Fibroblast of upper back skin (primary cell): ENCODE measurements at places on chromosomes 3 and 15.

GRCh38 chr3:24254649-24255048 is 240.0 kb downstream of the THRB start:
- peak; percentile 97 for DNase-seq

- no peak for DNase-seq
Observed at GRCh38 chr3:27509376-27509775, 25.2 kb upstream of the SLC4A7 start.

GRCh38 chr3:124315215-124316033 is 323.5 kb upstream of the ROPN1 start:
- peak; percentile 20 for DNase-seq

DNA sequence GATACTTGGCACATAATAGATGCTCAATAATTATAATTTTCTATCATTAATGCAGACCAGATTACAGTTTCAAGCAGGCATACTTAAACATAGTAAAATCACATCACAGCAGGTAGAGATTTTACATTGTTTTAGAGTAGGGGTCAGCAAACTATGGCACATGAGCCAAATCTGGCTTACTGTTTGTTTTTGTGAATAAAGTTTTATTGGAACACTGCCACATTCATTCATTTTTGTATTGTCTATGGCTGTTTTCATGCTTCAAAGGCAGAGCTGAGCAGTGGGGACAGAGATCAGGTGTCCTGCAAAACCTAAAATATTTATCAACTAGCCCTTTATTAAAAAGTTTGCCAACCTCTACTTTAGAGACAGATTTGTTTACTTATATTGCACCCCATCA is 189.6 kb upstream of the MRPL3 start:
- no peak for DNase-seq

DNA sequence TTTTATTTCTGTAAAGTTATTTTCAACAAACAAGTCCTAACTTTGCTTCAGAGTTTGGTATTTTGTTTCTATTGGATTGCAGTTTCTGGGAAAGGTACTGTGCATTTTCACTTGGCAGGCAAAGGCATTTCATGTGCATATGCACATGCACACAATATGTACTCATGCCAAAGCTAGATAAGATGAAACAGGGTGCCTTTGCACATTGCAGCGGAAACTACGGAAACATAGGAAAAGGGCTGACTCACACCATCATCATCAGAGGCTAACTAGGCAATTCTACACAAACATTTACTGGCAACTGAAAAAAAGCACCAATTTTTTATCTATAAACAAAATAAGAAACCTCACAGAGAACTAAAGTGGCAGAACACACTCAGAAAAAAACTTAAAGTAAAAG is 550.6 kb upstream of the NECTIN3 start:
- DNase-seq = peak; percentile 89

GRCh38 chr3:126442094-126442855 is 33.4 kb downstream of the ZXDC start:
- DNase-seq = peak; percentile 4

GRCh38 chr15:22884344-22884743 is 45.9 kb downstream of the NIPA2 start:
- DNase-seq = no peak

DNA sequence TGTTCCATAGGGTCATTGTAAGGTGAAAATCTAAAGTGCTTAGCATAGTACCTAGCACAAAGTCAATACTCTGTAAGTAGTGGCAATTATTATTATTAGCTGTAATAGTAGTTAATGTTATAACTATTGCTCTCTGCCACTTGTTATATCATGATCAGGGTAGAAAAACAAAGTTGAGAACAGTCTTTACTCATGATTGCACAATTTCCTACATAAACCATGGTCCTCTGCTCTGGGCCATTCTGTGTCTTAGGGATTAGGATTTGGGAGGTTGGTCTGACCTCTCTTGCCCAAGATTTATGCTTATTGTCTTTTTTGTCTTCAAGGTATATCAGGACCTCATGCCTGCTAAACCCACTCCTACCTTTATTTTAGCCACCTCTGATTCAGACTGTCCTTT is 4.3 kb upstream of the LRRC58 start:
- no peak for DNase-seq

DNA sequence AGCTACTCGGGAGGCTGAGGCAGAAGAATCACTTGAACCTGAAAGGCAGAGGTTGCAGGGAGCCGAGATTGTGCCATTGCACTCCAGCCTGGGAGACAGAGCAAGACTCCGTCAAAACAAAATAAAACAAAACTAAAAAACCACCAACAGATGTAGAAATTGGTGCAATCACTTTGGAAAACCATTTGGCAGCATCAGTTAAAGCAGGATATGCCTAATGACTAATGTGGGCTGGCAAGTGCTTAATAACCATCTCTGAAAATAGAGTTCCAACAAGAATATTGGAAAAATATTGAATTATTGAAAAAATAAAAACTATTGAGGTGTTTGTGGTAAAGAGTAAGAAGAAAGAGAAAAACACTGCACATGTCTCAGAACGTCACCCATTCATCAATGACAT is 16.1 kb upstream of the RTP3 start:
- DNase-seq = no peak

DNA sequence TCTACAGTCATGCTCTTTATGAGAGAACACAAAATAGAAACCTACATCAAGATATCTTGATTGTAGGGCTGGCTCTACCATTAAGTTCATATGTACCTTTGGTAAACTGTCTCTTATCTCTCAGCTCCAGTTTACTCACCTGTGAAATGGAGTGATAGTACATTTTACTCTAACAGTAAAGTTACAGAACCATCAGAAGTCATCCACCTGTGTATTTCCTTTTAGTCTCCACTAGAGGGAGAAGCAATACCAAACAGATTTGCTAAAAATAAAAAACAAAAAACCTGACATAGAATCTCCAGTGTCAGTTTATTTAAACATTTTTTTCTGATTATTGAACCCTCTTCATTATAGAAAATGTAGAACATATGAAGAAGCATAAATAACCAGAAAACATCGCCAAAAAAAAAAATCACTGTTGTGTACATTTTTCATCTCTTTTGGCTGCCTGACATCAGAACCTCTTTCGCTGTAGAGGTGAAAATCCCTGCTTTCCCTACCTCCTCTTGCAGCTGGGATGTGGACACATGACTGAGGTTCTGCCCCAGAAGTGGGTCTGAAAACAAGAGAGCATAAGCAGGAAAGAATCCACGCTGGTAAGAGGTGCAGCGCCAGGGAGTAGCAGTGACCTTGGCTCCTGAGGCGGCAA is 48.7 kb upstream of the WDR72 start:
- no peak for DNase-seq

DNA sequence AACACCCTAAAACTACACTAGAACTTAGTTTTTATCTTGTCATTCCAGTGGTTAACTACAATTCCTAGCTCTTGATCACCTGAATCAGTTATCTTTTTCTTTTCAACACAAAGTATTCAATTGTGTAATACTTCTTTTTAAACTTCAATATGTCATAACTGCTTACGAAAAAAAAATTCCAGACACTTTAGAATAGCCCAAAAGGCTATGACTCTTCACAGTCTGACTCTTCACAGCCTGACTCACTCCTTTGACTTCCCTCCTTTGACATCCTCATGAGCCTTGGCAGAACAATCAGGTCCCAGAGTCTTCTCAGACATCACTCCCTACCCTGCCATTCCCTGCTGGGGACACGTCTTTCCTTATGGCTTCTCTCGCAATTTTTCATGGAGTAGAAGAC is 727.1 kb downstream of the ROBO1 start:
- DNase-seq = peak; percentile 87

DNA sequence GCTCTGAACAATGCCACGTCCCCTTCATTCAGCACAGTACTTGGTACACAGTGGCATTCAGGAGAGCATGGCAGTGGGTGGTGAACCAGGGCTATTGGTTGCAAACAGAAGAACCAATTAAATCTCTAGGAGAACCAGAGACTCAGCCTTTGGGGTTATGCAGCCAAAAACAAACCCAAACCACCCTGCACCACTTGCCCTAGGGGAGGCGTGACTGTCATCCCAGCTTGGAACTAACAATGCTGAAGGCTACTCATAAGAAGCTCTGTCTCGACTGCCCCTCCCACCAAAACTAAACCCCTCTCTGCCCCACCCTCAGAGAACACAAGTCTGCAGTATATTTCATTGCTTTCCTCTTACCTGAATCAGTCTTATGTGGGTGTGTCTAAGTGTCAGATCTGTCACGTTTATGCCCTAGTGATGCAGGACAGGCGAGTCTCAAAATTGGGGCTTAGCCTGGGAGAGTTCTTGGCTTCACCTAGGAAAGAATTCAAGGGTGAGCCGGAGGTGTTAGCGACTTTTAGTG is 15.2 kb upstream of the KLHL40 start:
- DNase-seq = no peak

- DNase-seq = no peak
Observed at GRCh38 chr3:24522146-24522579, 27.5 kb upstream of the THRB start.

- no peak for DNase-seq
Observed at GRCh38 chr15:96406701-96407100, 76.2 kb downstream of the NR2F2 start.
